Activated CD4-positive, alpha-beta T cell treated with anti-CD3 and anti-CD28 coated beads, Interleukin-2, amount 10 ng/mL, durations not matched to agents 7 days and 5 days (primary cell): ENCODE measurements at places on chromosomes 5 and 9.
A peak's percentile ranks its signal among the peaks of the same experiment; 100 is the strongest.

DNA sequence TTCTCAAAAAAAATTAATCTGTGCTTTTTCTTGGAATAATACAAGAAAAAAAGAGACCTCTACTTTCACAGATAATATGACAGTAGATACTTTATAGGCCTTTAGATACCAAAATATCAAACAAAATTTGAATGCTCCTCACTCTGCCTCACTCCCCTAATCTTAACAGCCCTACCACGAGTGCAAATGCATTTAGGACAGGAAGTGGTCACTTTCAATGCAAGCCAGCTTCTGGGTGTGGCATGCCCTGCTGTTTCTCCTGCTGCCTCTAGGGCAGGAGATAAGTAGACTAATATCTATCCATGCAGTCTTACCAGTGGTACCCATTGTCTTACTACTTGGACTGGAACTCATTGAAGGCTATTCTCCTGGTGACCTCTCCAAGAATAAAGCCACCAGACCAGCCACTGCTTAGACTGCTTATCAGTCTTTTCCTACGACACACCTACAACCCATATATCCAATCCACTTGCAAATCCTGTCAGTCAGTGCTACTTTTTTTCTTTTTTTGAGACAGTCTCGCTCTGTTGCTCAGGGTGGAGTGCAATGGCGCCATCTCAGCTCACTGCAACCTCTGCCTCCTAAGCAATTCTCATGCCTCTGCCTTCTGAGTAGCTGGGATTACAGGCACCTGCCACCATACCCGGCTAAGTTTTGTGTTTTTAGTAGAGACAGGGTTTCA lies 23.0 kb downstream of the FRRS1L start:
- H3K27me3 ChIP-seq = peaks cover 11% of the 10 kb centered on the region
- H3K27ac ChIP-seq = peak overlapping the region; percentile 47
- H3K4me1 ChIP-seq = peaks cover 11% of the 10 kb centered on the region
- H3K4me3 ChIP-seq = no peak overlapping the region
- peak; percentile 36 for DNase-seq
- H3K36me3 ChIP-seq = no peaks in the 10 kb centered on the region

GRCh38 chr5:43555895-43556606 lies 826 bp downstream of the PAIP1 start:
- peak overlapping the region; percentile 90 for H3K4me3 ChIP-seq
- H3K27ac ChIP-seq = peak overlapping the region; percentile 95
- peak; percentile 53 for DNase-seq

DNA sequence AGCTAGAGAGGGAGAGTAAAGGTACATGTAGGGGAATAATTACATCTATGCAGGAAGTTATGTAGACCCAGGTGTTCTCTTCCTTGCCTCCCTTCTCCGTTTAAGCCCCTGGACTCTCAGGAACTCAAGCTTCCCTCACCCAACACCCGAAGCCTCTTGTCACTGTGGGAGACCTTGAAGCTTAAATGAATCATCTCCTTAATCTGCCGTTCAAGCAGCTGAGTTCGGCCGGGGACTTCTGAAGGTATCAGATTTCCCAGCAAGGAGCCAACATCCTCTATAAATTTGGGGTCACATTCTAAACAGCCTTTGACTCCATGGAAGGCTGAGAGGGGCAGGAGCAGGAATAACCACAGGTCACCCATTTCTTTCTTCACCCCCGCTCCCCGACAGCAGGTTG lies 412 bp downstream of the IZUMO3 start:
- H3K4me1 ChIP-seq = no peaks in the 10 kb centered on the region
- DNase-seq = no peak
- no peak overlapping the region for H3K4me3 ChIP-seq
- no peak overlapping the region for H3K27ac ChIP-seq
- no peaks in the 10 kb centered on the region for H3K27me3 ChIP-seq

- peaks cover 51% of the 10 kb centered on the region for H3K36me3 ChIP-seq
- no peaks in the 10 kb centered on the region for H3K4me1 ChIP-seq
- no peak overlapping the region for H3K27ac ChIP-seq
These were observed 46.3 kb downstream of the NAA35 start for GRCh38 chr9:85987236-85987635.

GRCh38 chr5:126263591-126264184 lies 159.5 kb upstream of the GRAMD2B start:
- H3K36me3 ChIP-seq = no peaks in the 10 kb centered on the region
- H3K4me1 ChIP-seq = no peaks in the 10 kb centered on the region
- no peak overlapping the region for H3K27ac ChIP-seq
- no peak overlapping the region for H3K4me3 ChIP-seq

GRCh38 chr9:122221183-122221811 lies 7.5 kb downstream of the LHX6 start:
- H3K4me1 ChIP-seq = peaks cover 23% of the 10 kb centered on the region
- no peak overlapping the region for H3K27ac ChIP-seq
- peaks cover 74% of the 10 kb centered on the region for H3K27me3 ChIP-seq
- no peaks in the 10 kb centered on the region for H3K36me3 ChIP-seq
- no peak overlapping the region for H3K4me3 ChIP-seq
- DNase-seq = no peak

GRCh38 chr9:91896097-91896496 lies 53.9 kb downstream of the ROR2 start:
- peaks cover 24% of the 10 kb centered on the region for H3K27me3 ChIP-seq
- DNase-seq = no peak
- no peaks in the 10 kb centered on the region for H3K4me1 ChIP-seq
- H3K27ac ChIP-seq = no peak overlapping the region
- no peak overlapping the region for H3K4me3 ChIP-seq

- H3K27ac ChIP-seq = no peak overlapping the region
- no peak overlapping the region for H3K4me3 ChIP-seq
- H3K27me3 ChIP-seq = no peaks in the 10 kb centered on the region
These were observed 368.3 kb upstream of the SPATA31A5 start for GRCh38 chr9:60545878-60546385.
